Colonic mucosa (tissue), 4 donors: ENCODE measurements at places on chromosomes 2 and 18.

DNA sequence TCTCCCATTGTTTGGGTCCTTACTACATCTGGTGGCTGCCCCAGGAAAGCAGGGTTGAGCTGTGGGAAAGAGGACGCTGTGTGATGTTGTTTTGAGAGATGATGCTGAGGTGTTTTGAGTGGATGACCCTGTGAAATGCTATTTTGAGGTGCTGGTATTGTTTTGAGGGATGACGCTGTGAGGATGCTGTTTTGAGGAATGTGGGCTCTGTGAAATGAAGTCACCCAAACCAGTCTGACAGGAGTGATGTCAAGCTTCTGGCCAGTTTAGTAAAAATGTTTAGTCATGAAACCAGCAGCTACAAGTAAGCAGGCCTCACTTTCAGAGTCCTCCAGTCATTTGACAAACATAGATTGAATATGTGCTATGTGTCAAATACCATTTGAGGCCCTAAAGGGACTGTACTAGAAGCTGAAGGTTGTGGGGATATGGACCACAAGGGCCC is 16.1 kb upstream of the PUM2 start:
- no peak for DNase-seq

GRCh38 chr18:51711298-51711889 is 513.9 kb upstream of the MEX3C start:
- DNase-seq: no peak

DNA sequence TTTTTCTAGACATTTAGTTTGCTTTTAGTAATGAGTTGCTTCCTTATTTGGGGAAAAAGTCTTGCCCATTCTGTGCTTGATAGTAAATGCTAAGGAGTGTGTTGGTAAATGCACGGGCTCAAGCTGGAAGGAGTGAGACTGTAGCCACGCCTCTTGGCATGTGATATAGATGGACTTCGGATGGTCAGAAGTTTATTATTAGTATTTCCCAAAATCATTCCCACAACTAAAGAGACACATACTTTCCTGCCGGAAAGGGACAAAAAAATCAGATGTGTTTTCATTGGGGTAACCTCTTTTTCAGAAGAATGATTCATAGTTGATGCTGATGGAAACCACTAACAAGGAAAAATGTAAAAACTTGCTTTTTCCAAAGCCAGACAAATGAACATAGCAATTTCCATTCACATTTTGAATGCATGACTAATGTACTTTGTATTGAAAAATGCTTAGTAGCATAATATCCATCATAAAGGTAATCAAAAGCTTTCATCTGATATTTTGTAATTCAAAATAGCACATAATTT is 133.2 kb downstream of the ZNF532 start:
- DNase-seq: no peak

DNA sequence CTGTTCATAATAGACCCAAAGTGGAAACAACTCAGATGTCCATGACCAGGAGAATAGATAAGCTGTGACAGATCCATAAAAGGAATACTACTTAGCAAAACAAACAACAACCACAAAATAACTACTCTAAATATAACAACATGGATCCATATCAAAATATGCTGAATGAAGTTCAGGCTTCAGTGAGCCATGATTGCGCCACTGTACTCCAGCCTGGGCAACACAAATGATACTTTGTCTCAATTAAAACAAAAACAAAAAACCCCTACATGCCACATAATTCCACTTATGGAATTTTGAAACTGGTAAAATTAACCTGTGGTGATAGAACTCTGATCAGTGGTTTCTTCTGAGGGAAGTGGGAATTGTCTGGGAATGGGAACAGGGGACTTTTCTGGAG is 11.2 kb upstream of the MYO3B start:
- no peak for DNase-seq

GRCh38 chr2:29580223-29580622 is 341.2 kb downstream of the ALK start:
- no peak for DNase-seq

GRCh38 chr2:11553661-11554398 is 20.0 kb downstream of the GREB1 start:
- no peak for DNase-seq

GRCh38 chr18:21064347-21064746 is 47.3 kb downstream of the ROCK1 start:
- DNase-seq: no peak

- DNase-seq: no peak
Measured at GRCh38 chr2:224345492-224345891, 56.4 kb downstream of the FAM124B start.

DNA sequence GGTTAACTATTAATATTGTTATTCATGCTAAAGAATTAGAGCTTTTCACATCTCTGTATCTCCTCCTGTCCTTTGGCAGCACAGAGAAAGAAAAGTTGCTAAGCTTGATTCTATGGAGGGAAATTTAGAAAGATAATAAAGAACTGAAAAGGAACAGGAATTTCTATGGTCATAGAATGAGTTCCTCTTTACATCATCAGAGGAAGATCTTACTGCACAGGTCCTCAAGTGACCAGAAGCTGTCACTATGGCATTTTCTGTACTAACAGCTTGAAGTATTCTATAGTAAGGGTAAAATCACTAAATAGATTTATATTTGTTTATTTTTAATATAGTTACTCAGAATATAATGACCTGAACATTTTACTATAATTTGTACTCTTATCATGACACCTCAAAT is 6.0 kb upstream of the PRKD3 start:
- no peak for DNase-seq

DNA sequence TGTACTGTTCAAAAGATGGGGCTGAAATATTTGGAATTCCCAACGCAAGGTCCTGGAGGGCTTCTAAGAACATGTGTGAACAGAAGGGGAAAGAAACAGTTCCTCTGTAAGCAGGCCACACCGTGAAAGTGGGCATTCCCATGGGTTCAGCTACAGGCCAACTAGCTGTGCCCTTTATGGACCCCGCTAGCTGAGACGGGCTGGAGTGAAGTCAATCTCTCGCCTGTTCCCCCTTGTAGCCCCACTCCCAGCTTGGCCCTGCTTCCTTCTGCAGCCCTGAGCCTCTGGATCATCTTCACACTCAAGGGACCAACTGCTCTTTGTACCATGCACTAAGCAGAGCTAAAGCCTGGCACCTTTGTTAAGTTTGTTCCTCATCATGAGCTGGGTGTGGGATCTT is 55.4 kb downstream of the POLR1A start:
- no peak for DNase-seq

DNA sequence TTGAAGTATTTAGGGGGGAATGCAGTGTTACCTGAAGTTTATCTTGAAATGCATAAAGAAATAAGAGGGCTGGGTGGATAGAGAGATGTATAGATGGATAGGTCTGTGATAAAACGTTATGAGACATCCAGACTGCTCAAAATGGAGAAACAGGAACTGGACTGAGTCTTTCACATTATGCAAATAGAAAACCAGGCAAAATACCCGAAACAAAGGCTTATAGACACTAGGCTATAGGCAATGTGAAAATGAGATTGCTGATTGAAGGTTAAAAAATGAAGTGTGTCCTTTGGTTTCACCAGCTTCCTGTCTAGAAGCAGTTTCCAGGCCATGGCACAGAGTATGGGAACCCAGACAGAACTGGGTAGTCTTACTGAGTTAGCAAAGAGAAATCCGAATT is 24.9 kb upstream of the SLC3A1 start:
- DNase-seq: no peak

GRCh38 chr2:43041661-43042360 is 184.6 kb downstream of the ZFP36L2 start:
- no peak for DNase-seq

GRCh38 chr2:41698678-41699422 is 349.0 kb upstream of the PKDCC start:
- no peak for DNase-seq

GRCh38 chr2:189577121-189577520 is 3.5 kb downstream of the SLC40A1 start:
- no peak for DNase-seq

DNA sequence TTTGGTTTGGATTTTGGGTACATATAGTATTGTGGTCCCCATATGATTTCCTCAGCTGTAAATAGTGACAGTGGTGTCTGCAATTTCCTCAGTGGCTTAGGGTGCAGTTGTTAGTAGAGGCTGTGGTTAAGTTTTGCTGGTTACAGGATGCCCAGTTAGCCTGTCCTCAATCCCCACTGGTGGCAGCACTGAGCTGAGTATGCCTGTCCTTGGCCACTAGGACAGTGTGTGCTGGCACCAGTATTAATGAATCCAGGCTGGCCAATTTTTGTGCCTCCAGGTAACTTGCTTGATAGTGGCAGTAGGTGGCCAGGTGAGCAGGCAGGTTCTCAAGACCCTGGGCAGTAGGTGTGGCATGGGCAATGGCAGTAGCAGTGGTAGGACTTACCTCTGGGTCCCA is 973.1 kb downstream of the TMEM182 start:
- no peak for DNase-seq

DNA sequence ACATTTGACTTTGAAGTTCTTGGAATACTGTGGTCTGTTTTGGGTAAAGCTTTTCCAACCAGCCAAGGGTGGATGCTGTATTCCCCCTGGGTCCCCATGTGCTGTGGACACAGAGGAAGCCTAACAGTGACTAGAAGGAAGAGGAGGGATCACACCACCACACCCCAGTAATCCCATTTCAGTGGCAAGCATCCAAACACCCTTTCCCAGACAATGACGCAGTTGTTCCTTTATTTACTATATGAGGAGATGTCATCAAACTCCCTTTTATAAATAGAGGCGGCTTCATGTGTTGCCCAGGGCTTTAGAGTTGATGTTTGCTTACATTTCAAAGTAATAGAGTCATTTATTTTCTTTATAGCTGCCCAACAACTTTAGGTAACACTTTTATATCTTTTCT is 959.4 kb upstream of the GYPC start:
- DNase-seq: peak; percentile 76
